ENCODE measurements at places on chromosomes 6 and 20.

- DNase-seq = no peak
Measured at GRCh38 chr6:142313284-142313683, 11.5 kb downstream of the ADGRG6 start.

GRCh38 chr20:31566658-31567379 is 38.3 kb upstream of the ID1 start:
- no peak for DNase-seq

- no peak for DNase-seq
Measured at GRCh38 chr20:45994761-45995493, 13.8 kb upstream of the MMP9 start.

DNA sequence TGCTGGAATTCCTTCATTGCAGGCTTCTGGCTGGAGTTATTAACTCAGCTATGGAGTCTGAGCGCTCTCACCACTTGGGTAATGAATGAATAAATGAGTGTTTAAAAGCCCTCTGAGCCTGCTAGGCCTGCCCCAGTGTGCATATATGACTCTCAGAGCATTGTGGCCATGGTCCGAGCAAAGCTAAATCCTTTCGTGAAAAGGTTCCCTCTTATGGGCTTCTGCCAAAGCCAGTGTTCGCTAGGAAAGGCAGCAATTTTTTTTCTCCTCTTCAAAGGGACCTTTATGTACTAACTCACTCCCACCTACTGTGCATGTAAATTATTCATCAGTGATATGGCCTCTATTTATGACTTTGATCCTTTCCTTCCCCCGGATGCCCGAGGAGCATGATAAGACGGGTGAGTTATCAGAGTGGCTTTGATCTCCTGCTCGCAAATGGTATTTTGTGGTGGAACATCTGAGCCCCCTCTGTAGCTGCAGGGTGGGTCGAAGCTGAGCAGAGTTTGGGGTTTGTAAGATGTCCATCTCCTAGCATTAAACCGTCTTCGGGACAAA is 88.6 kb downstream of the LINC00237 start:
- no peak for DNase-seq

DNA sequence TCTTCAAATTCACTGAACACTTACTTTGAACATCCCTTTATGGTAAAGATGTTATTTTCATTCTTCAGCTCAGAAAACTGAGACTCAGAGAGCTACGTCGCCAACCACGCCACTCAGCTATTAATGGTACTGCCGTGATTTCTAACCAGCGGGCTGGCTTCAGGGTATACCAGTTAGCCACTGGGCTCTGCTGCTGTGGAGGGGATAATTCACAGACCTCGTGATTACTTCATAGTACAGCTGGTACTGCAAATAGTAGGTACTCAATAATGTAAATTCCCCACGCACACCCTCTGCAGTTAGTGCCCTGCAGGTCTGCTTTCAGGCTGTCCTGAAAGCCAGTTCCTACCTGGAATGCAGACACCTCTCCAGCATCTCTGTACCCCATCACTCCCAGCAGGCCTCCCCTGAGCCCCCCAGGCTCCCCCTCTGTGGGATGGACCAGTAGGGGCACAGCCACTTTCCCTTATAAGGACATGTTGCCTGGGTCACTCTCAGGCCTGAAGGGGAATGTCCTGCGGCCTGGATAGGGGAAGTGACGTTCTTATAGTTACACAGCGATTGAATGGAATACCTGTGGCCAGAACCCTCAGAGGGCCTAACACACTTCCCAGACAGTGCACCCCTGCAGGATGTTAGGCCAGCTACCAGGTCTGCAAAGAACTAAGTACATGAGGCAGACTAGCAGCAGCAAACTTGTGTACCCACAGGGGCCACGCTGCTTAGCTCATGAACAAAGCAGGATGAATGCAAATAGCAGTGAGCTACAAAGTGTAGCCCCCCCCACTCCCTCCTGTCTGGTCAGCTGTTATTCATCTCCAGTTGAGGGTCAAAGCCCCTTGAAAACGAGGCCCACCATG is 1.3 kb upstream of the OCSTAMP start:
- no peak for DNase-seq

DNA sequence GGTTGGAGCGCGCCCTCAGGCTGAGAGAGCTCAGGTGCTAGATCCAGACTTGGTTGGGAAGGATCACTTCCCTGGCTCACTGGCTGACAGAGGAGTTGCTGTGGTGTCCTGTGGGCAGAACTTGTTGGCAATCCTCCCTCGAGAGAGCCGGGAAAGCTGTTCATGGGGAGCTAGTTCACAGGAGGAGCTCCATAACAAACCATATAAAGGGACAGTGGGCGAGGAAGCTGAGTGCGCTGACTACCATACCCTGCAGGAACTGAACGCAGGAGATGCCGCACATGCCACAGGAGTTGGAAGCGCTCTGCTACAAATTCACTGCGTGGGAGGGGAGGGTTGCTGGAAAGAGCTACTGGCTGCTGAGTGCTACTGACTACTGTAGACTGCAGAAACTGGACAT is 243.2 kb downstream of the OGFRL1 start:
- DNase-seq = no peak

GRCh38 chr6:6689400-6690143 is 101.1 kb downstream of the LY86 start:
- no peak for DNase-seq

- no peak for DNase-seq
Measured at GRCh38 chr20:868279-868678, 34.8 kb downstream of the FAM110A start.

GRCh38 chr20:8036771-8037170 is 17.2 kb upstream of the TMX4 start:
- no peak for DNase-seq

GRCh38 chr20:55194947-55195346 is 719.6 kb downstream of the DOK5 start:
- no peak for DNase-seq

GRCh38 chr6:157621406-157621805 is 201.6 kb upstream of the SNX9 start:
- DNase-seq = no peak

- no peak for DNase-seq
Measured at GRCh38 chr6:72623808-72624207, 1.9 kb downstream of the KCNQ5 start.

DNA sequence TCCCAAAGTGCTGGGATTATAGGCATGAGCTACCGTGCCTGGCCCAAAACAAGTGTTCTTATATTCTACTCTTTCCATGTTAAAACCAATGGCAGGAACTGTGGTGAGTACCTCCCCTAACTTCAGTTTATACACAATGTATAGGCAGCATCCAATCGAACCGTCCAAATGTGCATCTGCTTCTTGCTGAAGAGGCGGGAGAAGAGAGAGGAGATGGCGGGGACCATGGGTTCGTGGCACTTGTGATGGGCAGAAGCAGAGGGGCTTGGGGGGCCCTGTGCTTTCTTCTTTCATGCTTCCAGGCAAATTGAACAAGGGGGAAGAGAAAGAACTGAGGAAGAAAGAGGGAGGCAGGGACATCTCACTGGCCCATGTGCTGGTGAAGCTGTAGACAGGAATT is 11.2 kb upstream of the TCFL5 start:
- DNase-seq = no peak

GRCh38 chr6:151440930-151441329 is 11.0 kb downstream of the RMND1 start:
- no peak for DNase-seq

DNA sequence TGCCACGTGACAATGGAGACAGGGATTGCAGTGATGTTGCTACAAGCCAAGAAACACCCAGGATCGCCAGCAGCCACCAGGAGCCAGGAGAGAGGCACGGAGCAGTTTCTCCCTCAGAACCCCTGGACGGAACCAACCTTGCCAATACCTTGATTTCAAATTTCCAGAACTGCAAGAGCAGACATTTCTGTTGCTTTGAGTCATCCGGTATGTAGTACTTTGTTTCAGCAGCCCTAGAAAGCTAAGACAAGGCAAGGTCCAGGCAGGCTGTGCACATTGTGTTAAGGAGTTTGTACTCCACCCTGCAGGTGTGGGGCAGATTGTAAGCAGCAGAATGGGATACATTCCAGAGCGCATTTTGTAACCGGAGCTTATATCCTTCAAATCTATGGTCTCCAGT is 48.3 kb downstream of the TRERF1 start:
- DNase-seq = no peak

- DNase-seq = no peak
Measured at GRCh38 chr6:142569676-142570075, 267.9 kb downstream of the ADGRG6 start.

DNA sequence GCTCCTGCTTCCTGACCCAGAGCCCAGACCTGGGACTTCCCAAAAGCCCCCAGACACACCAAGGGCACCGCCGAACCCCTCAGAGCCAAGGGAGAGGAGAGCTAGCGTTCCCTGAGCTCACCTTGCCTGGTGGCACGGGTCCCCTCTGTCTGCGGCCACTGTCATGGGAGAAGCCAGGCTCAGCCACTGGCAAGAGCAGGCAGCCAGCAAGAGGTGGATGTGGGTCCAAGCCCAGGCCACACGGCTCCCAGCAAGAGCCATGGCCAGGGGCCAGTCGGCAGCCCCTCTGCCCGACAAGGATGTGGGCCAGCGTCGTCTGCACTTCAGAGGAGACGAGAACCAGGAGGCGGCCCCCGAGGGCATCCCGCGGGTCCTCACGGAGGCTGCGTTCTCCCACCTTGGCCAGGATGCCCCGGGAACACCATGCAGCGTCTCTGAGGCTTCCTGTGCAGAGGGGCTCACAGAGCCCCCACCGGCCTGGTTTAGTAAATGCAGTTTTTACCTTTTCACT is 2.2 kb upstream of the PPDPF start:
- DNase-seq = no peak

- DNase-seq = no peak
Measured at GRCh38 chr20:40746251-40746650, 57.2 kb upstream of the MAFB start.

DNA sequence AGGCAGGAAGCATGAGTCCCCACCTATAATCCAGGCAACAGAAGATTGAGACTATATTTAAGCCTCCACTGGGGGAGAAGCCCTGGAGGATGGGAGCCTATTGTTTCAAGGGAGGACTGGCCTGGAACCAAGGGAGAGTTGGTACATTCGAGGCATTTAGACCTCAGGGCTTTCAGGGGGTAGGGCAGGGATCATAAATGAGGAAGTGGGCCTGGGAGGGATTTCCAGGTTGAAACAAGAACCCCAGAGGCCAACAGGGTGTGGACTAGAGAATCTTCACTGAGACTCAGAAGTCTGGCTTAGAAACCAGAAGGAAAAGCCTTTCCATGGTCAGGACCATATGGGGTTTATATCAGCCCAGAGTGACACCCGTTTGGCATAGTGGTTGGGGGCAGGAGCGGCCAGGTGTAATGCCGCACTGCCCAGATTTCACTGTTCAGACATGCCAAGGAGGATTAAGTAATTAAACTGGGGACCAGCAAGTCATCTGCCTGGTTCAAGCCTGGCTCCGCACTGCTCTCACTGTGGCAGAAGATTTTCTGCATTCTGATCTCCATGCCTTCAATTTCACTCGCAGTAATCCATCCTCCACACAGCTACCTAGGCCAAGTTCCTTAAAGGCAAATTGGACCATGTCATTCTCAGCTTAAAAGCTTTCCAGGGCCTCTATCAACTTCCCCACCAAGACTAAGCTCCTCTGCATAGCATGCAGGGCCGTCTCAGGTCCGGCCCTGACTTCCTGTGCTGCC is 17.8 kb downstream of the LRFN2 start:
- DNase-seq = no peak

DNA sequence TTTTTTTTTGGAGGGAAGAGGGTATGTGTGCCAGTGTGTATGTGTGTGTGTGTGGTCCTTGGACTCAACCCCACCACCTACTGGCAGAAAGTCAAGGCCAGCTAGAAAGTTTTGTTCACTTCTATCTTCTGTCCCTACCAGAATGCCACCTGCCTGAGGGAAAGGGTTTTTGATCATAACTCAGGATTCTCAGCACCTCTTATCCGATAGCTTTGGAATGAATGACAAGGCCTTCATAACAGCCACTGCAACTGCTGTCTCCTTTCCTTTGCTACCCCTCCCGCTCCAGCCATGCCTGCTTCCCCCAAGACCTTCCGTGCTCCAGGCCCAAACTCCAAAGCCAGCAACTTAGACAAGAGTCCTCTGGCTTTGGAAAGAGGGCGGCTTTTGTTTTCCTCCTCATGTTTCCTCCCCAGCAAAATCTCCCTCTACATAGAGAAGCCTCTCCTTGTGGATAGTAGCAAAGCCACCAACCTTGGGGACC is 18.7 kb downstream of the BTN3A1 start:
- no peak for DNase-seq

- DNase-seq = no peak
Measured at GRCh38 chr6:45657226-45657625, 279.5 kb upstream of the SUPT3H start.

GRCh38 chr6:31423550-31423949 is 20.2 kb downstream of the MICA start:
- no peak for DNase-seq

- DNase-seq = no peak
Measured at GRCh38 chr6:73341335-73341734, 12.7 kb downstream of the DPPA5 start.

DNA sequence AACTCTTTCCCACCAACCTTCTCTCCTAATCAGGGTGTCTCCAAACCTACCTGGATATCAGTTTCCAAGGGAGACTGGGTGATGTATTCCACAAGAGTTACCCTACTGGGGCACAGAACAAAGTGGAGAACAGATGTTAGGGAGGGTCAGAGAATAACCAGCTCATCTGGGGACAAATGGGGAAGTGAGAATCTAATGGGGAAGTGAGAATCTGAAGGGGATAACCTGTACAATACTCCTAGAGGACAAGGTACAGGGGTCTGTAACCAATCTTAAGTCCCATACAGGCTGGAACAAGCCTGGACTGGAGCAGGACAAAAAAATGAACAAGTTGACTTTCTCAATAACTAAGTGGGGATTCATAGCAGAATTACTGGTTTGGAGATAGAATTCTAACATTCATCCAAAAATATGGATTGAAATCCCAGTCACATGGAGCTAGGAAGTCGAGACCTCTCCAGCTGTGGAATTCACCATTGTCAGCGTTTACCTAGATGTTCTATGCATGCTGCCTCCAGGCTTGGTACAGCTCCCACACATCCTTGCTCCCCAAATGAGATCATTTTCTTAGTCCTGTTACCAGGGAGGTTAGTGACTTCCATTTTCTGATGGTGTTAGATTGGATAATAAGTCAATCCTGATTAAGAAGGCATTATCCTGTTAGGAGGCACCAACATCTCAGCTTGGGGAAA is 214.8 kb upstream of the MOCS1 start:
- no peak for DNase-seq

DNA sequence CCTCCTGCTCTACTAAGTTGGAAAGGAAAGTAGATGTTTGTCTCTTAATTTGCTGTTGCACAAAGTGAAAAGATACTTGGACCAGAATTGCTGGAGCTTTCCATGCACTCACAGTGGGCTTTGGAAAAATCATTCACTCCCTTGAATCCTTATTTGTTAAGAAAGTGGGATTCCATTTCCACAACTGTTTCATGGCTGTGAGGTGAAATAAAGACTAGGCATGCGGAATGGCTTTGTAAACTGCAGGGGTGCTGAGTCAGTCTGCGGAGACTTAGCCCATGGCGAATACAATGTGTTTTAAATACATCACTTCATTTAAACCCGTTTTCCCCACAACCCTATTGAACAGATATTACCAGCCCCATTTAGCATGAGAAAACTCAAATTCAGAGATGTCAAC is 36.8 kb upstream of the CLDN20 start:
- no peak for DNase-seq

GRCh38 chr6:119661628-119662027 is 312.1 kb upstream of the MAN1A1 start:
- DNase-seq = no peak

- no peak for DNase-seq
Measured at GRCh38 chr20:34222208-34222607, 19.0 kb upstream of the ASIP start.
